ENCODE measurements at places on chromosomes 11 and 22.

- DNase-seq, result no peak
These were observed 45.4 kb downstream of the TIMP3 start for GRCh38 chr22:32846780-32847491.

GRCh38 chr11:73983741-73984538 lies 1.3 kb upstream of the UCP2 start:
- DNase-seq, result peak; percentile 31

- no peak for DNase-seq
These were observed 39.3 kb upstream of the H19 start for GRCh38 chr11:2036863-2037486.

DNA sequence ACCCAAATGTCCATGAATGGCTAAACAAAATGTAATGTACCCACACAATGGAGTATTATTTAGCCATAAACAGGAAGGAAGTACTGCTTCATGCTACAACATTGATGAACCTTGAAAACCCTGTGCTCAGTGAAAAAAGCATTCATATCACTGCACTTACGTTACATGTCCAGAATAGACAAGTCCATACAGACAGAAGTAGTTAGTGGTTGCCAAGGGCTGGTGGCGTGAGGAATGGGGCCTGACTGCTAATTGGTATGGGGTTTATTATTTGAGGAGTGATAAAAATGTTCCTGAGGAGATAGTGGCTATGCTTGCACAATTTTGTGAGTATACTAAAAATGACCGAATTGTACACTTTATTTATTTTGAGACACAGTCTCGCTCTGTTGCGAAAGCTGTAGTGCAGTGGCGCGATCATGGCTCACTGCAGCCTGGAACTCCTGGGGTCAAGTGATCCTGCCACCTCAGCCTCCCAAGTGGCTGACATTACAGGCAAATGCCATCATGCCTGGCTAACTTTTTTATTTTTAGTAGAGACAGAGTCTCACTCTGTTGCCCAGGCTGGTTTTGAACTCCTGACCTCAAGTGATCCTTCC lies 7.7 kb upstream of the SYVN1 start:
- DNase-seq, result no peak

DNA sequence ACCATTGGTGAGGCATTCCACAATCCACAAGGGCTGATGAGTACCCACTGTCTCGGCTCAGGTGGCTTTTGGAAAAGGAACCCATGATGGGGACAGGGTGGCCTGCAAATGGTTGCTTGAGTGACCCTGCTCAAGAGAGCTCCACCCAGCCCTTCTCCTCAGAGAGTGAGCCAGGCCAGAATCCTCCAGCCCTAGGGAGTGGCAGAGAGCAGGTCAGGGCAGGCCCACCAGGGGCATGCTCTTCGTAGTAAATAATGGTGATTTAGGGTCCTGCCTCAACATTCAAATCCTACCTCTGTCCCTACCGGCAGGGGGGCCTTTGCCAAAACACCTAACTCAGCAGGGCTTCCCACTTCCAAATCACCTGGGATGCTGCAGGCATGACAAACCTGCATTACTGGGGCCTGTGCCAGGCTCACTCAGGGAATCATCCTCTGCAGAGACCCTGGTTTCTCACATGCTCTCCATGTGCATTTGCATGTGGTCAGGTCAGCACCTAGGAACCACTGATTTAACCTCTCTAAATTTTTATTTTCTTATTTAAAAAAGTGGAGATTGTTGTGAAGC lies 17.3 kb upstream of the TP53I11 start:
- DNase-seq, result no peak

DNA sequence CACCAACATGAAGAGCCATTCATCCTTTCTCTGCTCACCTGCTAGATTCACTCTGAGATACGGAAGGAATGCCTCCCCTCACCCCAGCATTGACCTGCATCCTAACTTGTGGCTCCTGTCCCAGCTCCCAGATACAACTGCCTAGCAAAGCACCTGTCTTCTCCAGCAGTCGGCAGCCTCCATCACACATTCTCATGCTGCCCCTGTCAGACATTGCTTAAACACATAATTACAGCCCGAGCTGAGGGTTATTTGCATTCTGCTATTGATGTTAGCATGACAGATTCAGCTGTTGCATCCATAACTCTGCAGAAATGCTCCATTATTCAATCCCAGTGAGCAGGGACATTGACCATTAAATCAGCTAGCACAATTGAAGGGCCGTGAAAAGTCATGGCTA lies 184.4 kb upstream of the NARS2 start:
- no peak for DNase-seq

Data from posterior vena cava (tissue), 2 donors.